Astrocyte of the hippocampus (primary cell): ENCODE measurements at places on chromosomes 1 and 21.

- DNase-seq, result peak; percentile 68
Observed at GRCh38 chr1:24966724-24967346, 36.8 kb upstream of the RUNX3 start.

DNA sequence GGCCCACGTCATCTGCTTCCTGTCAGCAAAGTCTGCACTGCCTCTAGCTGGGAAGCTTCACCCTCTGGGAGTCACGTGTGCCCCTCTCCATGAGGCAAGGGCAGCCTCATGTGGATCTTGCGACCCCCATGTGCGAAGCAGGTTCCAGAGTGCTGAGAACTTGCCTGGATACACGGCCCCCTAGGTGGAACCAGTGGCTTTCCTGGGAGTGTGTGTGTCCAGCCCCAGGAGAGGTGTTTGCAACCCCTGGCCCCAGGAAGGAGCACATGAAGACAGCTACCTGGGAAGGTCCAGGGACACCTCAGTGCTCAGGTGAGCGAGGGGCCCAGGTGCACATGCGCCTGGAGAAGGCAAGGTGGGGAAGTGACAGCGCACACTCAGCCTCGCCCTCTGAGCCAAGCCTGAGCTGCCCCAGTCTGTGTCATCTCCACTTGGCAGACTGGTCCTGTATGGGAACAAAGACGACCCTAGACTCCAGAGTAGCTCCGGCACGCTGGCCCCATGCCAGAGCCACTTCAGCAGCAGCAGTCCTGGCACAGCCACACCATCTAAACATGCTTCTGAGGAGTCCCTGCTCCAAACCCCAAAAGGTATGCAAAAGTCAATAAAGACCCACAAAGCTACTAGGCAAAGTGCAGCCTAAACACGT, 8.9 kb downstream of the LSS start:
- no peak for DNase-seq

DNA sequence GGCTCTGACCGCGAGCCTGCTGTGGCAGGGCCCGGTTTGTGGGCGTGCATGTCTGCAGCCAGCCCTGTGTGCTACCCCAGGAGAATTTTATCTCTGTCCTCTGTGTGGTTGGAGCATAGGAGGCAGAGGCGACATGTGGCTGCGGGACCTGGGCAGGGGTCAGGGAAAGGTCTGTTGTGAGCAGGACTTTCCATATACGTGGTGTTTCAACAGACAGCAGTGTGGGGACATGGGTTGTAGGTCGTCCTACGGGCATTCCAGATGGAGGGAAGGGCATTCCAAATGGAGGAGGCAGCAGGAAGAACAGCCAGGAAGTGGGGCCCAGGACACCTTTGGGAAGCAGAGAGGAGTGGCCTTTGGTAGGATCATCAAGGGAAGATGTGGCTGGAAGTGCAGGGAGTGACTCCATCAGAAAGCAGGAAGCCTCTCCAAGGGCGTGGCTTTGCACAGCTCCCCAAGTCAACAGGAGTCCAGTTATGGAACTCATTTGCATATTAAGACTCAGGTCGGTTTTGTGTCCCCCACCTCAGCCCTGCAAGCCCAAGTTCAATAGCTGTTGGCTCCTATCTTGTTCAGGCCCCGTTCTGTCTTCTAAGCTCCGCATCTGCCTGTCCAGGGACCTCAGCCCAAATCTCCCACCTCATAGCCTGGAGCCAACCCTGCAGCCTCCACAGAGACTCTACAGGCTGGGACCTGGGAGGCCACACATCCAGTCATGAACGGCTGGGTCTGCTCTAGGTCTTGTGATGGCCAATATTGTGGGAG, 309.1 kb downstream of the MATN1 start:
- DNase-seq, result no peak

GRCh38 chr21:34653522-34653921, 15.3 kb upstream of the CLIC6 start:
- DNase-seq, result no peak

DNA sequence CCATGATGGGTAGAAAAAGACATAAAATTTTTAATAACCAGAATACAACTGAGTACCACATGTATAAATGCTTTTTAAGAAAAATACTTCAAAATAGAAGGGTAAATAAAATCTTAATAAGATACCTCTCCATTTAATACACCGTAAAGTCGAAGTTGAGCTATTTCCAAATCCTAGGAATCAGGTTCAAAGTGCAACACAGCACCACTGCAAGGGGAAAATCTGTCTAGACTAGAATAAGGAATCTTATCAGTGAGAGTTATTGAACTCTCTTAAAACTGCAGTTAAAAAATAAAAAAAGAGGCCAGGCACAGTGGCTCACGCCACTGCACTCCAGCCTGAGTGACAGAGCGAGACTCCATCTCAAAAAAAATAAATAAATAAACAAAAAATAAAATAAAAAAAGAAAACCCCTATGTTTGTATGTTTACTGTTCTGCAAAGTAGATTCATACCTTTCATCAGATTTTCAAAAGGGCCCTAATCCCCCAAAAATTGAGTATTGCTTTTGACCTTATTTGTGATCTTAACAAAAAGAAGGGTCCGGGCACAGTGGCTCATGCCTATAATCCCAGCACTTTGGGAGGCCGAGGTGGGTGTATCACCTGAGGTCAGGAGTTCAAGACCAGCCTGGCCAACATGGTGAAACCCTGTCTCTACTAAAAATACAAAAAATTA, 109.0 kb downstream of the EIF4G3 start:
- no peak for DNase-seq

- no peak for DNase-seq
Observed at GRCh38 chr1:51963592-51964308, 26.8 kb downstream of the RAB3B start.

GRCh38 chr1:246677842-246678241, 46.4 kb upstream of the SCCPDH start:
- DNase-seq, result no peak

DNA sequence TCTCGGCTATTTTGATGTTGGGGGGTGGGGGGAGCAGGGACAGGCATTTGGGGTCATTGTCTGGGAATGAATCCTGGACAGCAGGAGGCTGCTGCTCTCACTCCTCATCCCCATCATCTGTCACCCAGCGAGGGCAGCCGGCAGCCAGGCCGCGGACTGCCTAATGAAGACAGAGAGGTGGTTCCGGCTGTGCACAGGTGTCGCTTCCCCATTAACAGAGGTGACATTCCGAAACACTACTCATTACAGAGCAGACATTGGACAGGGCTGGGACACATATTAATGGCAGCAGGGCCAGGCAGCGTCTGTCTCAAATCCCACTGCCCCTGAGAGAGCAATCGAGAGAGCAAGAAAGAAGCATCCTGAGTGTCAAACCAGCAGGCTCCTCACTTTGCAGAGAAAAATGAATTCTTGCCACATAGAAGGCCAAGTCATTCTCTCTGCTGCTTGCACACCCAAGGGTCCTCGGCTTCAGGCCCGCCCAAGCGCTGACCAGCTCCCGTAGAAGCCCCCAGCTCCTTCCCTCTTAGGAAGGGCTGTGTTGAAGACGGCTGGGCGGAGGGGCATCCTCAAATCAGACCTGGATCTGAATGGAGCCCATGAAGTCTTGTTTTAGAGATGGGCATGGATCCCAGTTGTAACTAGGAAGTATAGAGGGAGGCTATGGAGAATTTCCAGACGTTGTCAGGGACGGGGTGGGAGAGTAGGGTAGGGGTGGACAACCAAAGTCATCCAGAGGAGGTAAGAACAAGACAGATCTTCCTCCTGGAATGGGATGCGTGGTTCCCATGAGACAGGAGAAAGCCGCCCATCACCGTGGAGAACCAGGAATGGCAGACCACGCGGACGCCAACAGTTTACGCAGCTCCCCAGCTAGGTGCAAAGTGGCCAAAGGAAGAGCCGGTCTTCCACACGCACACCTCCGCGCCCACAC, 8.2 kb upstream of the LEMD1 start:
- DNase-seq, result no peak

DNA sequence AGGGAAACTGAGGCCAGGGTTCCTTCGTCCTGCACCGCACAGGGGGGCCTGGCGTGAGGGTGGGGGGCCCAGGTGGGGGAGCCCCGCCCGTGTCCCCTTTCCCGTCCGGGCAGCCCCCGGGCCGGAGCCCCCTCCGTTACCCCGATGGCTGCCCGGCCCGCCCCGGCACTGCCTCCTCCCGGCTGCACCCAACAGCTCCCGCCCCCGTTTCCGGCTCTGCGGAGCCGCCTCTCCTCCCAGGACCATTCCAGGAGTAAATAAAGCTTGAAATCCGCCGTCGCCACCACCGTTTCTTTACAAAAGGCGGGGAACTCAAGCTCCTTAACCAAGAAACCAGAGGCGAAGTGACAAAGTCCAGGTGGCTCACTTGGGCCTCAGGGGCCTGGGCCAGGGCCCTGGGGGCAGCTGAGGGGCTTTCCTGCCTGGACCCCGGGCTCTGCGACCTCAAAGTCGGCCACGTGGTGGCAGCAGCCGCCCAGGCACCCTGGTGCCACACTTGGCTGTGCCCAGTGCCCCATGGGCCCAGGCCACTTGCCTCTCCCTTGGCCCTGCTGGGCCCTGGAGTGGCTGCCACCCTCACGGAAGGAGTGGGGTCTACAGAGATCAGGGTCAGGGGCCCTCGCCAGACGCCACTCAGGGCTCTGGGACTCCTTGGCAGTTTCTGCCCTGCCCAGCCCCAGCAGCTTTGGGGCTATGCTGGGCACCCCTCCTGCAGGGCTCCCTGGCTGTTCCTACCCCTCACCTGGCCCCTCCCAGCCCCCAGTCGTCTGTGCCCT, 514 bp upstream of the FAAP20 start:
- peak; percentile 95 for DNase-seq

GRCh38 chr1:165854101-165854845, 26.9 kb downstream of the UCK2 start:
- DNase-seq, result peak; percentile 82

- no peak for DNase-seq
Observed at GRCh38 chr1:47677241-47677940, 239.5 kb downstream of the FOXD2 start.

GRCh38 chr21:33780631-33781030, 135.0 kb downstream of the ATP5PO start:
- peak; percentile 67 for DNase-seq

DNA sequence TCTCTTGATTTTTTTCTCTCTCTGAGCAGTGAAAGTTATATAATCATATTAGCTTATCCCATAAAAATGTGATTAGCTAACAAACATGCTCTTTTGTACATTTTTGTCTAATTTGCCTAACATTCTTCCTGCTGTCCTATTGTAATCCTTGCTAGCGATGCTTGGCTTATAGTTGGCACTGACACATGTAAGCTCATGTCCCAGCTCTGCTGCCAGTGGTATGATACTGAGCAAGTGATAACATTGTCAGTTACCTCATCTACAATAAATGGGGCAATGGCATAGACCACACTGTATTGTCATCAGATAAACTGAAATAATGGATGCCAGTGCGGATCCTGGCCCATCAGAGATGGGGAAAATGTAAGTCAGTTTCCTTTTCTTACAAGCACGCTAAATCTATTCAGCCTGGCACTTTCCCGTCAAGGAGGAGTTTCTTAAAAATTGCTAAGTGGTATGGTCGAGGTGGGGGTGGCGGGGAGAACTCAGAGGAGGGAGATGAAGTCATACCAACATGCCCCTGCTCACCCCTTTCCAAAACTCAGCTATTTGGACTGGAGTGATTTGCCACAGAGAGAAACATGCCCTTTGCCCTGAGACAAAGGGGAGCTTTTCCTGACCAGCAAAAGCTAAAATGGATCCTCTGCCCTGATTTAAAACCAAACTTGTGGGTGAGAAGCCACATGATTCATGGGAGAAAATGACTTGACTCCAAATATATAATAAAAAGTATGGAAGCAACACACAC, 1.3 kb downstream of the FYB2 start:
- no peak for DNase-seq

DNA sequence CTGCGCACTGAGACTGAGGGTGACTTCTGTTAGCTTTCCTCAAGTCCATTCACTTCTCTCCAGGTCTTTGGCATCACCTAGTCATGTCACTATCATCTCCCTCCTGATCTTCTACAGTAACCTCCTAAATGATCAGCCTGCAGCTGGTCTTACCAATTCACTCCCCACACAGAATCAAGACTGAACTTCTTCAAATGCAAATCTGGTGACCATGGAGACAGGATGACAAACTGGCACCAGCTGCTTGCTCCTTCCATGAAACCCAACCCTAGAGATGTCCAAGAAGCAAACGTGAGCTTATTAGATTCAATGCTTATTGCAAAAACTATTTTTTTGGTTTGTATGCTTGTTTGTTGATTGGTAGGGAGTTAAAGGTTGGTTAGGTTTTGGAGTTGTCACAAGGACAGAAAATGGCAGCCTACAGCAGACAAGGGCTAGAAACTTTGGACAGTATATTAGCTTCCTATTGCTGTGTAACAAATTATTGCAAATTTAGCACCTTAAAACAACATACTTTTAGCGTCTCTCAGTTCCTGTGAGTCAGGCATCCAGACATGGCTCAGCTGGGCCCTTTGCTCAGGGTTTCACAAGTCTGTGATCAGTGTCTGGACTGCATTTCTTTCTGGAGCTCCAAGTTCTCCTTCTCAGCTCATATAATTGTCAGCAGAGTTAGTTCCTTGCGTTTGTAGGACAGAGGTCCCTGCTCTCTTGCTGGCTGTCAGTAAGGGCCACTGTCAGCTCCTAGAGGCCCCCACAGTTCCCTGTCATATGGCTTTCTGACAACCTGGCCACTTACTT, 53.3 kb upstream of the GJA8 start:
- no peak for DNase-seq
